Anterior cingulate cortex (tissue), 58 donors: ENCODE measurements at places on chromosomes 16 and 17.

- no peak for DNase-seq
Observed at GRCh38 chr16:31430380-31431052, 2.4 kb upstream of the COX6A2 start.

GRCh38 chr16:28829747-28830146 lies 6.9 kb downstream of the ATXN2L start:
- DNase-seq, result no peak

DNA sequence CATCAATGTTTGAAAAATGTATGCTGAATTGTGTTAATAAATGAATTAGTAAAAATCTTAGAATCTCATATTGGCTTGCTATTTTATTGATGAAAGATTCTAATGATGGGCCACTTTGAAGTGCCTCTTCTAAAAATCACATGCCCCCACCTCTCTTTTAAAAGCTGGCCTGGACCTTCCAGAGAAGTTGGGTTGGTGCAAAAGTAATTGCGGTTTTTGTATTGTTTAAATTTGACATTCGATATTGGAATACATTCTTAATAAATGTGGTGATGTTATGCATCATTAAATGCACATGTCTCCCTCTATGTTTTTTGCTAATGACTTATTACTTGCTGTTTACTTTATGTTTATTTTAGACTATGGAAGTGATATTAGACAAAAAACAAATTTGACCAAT lies 314.6 kb upstream of the C16orf82 start:
- DNase-seq, result no peak

GRCh38 chr16:68083861-68084503 lies 1.2 kb upstream of the NFATC3 start:
- no peak for DNase-seq

DNA sequence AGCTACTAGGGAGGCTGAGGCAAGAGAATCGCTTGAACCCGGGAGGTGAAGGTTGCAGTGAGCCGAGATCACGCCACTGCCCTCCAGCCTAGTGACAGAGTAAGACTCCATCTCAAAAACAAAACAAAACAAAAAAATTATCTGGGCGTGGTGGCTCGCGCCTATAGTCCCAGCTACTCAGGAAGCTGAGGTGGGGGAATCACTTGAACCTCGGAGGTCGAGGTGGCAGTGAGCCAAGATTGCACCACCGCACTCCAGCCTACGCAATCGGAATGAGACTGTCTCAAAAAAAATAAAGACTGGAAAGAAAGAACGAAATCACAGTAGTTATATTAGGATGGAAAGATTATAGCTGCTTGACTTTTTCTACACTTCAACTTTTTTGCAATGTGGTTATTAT lies 18.9 kb downstream of the COG1 start:
- DNase-seq, result no peak

GRCh38 chr17:29661213-29661612 lies 38.5 kb upstream of the CORO6 start:
- DNase-seq, result no peak
